ENCODE measurements at places on chromosomes 16 and 17.

- DNase-seq = no peak
Measured at GRCh38 chr16:31267332-31268032, 7.7 kb downstream of the ITGAM start.

GRCh38 chr16:106623-107324 lies 28.7 kb downstream of the MPG start:
- DNase-seq = peak; percentile 73

DNA sequence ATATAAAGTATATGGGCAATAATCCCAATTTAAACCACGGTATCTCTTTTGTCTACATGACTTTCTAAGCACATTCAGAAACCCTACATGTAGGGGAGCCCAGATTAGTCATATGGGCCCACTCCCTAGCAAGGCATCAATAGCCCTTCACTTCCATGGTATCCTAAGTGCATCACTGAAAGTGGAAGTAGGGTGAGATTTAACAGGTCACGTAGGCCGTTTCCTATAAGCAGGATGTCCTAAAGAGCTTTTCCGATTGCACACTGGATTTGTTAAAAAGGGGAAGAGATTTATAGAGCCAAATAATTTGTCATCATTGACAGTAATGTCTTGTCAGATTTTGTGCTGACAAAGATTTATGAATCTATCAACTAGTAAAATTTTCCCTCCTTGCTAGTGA lies 39.0 kb downstream of the CA4 start:
- DNase-seq = no peak

- no peak for DNase-seq
Measured at GRCh38 chr17:3681057-3681456, 12.4 kb downstream of the EMC6 start.

DNA sequence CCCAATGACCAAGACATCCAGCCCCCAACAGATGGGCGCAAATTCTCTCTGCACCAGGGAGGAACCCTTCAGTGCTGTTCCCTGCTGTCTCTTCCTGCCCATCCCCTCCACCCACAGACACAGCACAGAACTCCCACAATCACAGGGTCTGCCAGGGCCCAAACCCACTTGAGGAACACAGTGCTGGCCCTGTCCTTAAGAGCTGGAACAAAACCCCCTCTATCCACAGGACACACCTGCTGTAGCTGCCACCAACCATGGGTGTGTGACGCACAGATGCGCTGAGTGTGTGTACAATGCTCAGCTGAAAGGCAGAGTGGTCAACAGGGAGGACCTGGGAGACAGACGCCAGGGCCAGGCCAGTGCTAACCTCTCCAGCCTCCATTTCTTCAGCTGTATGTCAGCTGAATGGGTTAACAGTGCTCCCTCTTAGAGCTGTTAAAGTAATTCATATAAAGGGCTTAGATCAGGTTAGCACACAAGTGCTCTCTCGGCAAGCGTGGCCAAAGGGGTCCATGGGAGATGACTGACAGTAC lies 62.1 kb downstream of the AMFR start:
- no peak for DNase-seq

DNA sequence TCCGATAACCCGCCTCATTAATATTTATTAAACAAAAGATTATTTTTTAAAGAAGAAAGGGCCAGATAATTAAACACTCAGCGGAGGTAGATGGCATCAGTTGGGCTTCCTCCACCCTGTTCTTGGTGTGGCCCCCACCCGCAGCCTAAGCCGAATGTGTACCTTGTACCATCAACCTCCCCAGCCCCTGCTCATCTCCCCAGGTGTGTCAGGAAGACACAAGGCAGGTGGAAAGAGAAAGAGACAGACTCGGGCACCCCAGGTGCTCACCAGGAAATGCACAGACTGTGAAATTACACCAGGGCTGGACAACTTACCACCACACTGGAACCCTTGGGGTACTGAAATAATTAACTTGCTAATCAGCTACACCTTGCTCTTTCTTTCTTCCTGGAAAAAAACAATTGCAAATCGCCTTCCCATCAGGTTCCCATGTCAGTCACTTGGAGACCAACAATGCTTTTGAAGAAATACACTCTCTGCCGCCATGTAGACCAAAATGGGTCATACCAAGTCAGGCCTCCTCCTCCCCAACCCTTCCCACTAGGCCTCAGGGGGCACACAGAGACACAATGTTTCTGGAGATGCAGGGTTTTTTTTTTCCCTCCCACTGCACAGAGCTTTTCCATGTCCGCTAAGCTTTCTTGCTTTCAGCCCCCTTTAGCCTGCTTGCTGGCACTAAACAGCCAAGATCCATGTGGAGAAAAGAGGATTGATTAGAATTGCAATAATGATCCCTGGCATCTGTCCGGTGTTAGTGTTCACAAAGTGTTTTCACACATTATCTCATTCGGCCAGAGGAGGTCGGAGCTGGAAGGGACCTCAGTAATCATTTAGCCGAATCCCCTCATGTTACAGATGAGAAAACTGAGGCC lies 8.6 kb upstream of the LHX1 start:
- DNase-seq = no peak

GRCh38 chr17:68296217-68297191 lies 5.2 kb downstream of the ARSG start:
- DNase-seq = peak; percentile 72

- DNase-seq = no peak
Measured at GRCh38 chr17:50539762-50540559, 7.0 kb upstream of the SPATA20 start.

Data from CD4-positive, alpha-beta T cell treated with Interleukin-15 for 4 hours (primary cell).